ENCODE measurements at places on chromosomes 6 and 20. TPM values are rescaled to one million over a fixed set of nuclear protein-coding genes. Genes with fewer than 3 reads are reported as not detected.

DNA sequence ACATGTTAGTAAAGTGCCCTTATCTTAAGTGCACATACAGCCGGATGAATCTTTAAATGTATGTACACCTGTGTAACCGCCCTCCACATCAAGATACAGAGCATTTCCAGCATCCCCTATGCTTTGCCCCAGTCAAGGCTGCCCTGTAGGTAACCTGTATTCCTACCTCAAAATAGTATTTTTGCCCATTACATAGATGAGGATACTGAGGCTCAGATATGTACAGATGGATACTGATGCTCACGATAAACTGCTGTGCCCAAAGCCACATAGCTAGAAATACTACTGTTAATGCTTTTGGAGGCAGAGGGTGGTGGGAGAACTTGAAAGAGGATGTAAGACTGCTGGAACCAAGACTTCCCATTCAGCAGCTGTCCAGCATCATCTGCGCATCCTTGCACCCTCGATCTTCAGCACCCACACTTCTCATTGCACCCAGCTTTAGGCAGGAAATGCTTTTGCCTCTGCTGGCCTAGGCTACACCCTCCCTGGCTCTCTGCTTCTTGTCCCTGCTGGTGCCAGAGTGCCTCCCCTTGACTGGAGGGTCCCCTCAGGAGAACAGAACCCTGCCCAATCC is 27.0 kb upstream of the ZFAND3 start:
- DNase-seq = no peak

Gene DTNBP1
- total RNA-seq = 27.0 TPM

- DNase-seq = no peak
These were observed 227.0 kb downstream of the PHF3 start for GRCh38 chr6:63862486-63863198.

DNA sequence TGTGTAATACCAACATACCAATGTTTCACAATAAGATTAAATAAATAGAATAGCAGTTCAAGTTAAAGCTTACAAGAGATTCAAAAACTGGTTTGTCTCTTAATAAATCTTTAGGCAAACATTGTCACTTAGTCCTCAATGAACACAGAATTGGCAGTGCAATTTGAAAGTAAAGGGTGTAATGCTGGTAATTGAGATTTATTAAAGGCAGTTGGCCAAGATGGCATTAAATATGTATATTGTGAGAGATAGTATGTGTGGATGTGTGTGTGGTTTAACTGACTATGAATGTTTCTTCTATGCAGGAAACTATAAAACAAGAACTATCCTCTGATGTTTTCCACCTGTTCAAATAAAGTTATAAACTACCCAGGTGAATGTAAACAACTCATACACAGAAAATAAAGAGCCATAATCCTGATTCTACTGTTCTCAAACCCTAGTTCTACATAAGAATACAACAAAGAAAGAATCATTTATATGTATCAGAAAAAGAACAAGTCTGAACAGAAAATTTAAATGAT is 267.9 kb upstream of the PTCHD4 start:
- DNase-seq = no peak

Gene RBL1
- 4.9 TPM for total RNA-seq

DNA sequence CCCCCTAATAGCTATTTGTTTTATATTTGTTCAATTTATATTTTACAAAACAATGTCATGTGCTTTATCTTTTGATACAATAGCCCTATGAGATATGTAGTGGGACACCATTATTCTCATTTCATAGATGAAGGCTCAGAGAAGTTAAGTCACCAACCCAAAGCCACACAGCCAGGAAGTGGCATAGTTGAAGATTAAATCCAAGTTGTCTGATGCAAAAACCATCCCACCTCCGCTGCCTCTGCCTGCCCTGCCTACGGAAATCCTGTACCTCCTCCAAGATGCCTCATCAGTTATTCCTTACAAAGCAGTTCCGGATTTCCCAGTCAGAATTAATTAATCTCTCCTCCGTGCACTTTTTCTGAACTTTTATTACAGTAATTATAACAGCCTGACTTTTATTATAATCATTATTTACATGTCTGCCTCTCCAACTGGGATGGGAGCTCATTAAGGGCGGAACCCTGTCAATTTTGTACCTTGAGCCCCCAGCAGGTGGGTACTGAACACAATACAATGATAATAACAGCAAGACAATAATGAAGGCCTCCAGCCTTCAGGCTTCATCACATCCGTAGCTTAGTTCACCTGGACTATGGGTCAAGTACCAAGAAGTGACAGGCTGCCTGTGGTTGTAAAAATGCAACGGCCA is 54.7 kb downstream of the LRFN2 start:
- DNase-seq = no peak

Gene IL22RA2
- not detected for total RNA-seq

- no peak for DNase-seq
These were observed 35.0 kb upstream of the CD93 start for GRCh38 chr20:23120936-23121750.

DNA sequence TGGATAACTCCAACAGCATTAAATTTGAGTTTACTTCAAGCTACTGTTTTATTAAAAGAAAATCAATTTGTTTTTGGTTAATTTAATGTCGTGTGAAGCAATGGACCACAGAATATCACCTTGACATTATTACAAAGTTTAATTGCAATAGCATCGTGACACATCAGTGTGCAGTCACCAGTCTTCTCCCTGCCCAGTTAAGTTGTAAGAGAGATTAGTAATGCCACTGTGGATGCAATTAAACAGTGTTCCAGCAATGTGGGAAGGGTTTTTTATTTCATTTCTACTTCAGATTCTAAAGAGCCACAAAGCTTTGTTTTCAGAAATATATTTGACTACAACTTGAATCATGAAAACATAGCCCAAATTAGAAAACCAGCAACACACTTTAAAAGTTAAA is 128.7 kb downstream of the SYNE1 start:
- DNase-seq = no peak

Gene MYCT1
- 15.3 TPM for total RNA-seq

Gene FAM83C
- not detected for total RNA-seq

DNA sequence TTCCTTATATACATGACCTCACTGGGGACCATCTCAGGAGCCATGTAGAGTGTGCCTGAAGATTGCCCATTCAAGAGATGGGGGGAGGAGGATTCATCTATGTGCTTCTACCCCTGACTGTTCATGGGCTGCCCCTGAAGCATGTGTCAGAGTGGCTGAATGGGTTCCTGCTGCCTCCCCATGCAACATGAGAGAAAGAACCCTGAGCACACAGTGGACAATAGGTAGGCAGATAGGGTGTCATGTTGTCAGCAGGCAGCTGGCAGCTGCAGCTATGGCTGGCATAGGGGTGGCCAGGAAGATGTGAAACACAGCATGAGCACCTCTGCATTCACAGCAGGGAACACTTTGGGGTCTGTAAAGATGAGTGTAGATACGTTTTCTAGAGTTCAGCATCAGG is 208.4 kb upstream of the CNR1 start:
- DNase-seq = no peak

Gene SH3BGRL2
- 9.0 TPM for total RNA-seq

Gene PI16
- 4.1 TPM for total RNA-seq

Gene GMPR
- 112 TPM for total RNA-seq

DNA sequence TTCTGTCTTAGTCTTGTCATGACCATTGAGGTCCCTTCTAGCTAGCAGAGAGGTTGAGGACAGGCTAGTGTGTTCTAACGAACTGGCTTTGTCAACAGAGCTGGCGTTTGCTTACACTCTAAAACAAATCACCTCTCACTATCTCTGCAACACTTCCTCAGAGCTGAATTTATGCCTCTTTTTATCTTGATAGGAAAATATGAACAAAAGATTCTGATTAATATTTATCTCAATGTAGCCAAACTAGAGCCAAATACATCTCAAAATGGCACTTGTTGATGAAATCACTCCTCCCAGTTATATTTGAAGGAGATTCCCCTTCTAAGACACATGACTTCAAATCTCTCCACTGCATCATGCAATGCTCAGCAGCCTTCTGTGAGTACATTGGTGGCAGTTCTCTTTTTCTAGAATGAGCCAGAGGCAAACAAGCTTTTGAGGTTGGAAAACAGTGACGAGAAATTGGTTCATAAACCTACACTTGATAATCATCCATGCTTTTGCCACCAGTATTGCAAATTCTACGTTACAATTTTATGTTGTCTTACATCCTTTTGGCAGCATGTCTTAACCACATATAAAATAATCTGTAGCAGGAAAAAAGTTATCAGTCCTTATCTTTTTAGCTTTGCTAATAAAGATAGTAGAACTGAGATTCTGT is 615.7 kb upstream of the CITED2 start:
- DNase-seq = no peak

DNA sequence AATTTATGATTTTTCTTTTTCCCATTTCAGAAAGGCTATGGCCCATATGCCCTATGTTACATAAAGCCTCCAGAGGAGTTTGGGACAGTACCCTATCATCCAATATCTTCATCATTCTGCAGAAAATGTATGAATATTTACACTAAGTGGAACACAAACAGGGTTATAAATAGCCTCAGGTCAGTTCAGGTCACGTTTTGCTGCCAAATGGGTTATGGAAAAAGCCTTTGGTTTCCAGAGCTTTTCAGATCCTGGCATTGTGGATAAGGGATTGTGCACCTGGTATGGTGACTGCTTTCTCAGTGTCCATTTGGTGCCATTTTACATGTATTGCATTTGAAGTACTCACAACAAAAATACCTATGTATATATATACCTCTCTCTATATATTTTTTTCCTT is 29.4 kb downstream of the UTRN start:
- no peak for DNase-seq

- DNase-seq = no peak
These were observed 47.3 kb upstream of the TNFAIP3 start for GRCh38 chr6:137819740-137820139.

DNA sequence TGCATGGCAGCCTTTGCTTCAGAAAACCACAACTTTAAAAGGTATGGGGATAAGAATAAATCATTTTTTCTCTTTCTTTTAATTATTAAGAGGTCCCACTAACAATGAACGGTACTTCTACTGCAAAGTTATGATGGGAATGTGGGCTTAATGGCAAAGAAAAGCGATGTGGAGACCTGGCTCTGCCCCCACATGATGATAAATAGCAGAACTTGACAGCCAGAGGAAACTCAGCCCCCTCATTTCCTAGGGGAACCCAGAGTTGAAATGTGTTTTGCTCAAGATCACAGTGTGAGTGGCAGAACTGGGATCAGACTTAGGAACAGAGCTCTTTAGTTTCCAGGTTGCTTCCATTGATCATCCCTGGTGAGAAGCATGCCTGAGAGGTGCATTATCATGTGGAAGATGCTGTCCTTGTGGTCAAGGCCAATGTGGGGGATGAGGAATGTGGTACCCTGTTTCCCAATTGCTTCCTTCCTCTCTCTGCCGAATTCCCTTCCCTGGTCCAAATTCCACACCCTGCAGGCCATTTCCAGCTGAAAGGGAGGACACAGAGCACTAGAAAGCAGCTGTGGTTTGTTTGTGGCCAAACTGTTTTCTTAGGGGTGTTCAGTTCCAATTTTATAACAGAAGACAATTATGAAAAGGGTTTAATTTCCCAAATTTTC is 66.0 kb downstream of the BACH2 start:
- DNase-seq = no peak

Gene HLA-DRB5
- total RNA-seq = 19.5 TPM

- no peak for DNase-seq
These were observed 77.7 kb upstream of the KCNG1 start for GRCh38 chr20:51100617-51101016.

- DNase-seq = no peak
These were observed 120.3 kb downstream of the CDH4 start for GRCh38 chr20:61372137-61373054.

DNA sequence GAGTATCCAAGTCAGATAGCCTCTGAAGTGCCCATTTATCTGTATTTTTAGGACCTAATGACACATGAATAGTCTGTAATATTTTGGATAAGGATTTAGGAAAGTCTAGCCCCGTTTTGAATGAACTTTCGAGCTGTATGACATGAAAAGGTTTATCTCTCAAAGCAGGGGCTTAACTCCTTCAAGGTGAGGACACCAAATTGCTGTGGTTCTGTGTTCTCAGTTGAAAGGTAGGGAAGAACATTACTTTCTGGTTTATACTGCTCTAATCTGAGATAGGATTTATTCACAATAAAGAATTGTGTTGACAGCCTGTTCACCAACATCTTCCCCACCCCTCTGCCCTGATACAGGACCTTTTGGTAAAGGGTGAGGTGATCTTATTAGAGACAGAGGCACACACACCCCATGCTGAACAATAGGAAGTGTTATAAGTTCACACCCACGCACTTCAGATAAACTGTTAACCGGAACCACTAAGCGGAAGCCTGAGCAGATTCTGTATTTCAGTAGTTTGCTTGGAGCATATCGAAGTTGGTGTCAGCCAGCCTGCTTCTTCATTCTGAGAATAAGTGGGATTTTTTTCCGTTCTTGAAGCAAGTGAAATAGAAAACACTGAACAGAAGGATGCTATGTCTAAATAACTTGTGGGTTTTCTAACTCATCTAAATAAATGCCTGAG is 223.3 kb downstream of the TMEM242 start:
- DNase-seq = no peak

DNA sequence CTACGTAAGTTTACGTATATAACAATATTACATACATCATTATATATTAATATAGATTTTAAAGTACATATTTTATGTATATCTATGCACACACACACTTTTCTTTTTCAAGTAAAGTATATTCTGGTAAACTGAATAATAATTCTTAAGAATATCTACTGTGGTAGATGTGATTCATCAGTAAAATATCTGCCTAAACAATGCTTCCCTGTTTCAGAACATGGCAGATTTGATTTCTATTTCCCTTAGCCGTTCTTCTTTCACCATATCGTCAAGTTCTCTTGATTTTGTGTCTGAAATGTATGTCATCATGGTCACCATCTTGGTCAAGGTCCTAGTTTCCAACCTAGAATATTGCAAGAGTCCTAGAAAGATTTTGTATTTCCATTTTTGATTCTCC is 195.6 kb downstream of the HDGFL1 start:
- DNase-seq = no peak

- DNase-seq = no peak
These were observed 238.5 kb downstream of the TBX18 start for GRCh38 chr6:84525907-84526306.

DNA sequence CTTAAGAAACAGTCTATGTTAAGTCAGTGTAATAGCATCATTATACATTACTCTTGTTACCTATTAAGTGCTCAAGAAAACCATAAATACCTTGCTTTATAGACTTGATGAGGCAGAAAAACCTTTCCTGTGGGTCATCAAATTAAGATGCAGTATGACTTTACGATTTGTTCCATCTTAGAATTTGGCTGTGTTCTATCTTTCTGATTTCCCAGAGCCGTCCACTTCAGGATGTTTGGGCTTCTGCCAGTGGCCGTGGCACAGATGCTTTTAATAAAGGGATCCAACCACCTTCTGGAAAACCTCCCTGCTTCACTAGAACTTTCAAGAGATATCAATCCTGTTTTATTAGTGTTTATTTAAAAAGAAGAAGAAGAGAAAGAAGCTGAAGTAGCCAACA is 71.2 kb downstream of the PDE7B start:
- DNase-seq = peak; percentile 79

DNA sequence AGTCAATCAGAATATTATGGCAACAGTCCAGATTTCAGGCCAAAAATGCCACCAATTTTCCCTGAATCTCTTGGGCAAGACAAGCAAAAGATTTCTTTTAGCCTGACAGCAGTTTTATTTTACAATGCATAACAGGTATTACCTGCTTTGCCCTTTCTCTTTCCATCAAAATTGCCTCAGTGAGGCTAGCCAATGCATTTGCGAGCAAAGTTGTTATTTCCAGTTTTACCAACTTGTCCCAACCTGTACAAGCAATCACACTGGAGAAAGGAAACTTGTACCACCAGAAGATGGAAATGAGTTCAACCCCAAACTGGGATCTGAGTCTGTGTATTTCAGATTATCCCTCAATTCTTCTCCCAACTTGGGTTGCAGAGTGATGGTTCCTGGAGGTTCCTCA is 279.9 kb upstream of the CDYL start:
- no peak for DNase-seq

- DNase-seq = peak; percentile 32
These were observed 77.2 kb downstream of the PTPN1 start for GRCh38 chr20:50587291-50587961.

Data from left ventricle myocardium superior (tissue), 1 donor.